ENCODE measurements at places on chromosomes 1 and 21.

- no peak for DNase-seq
Measured at GRCh38 chr1:101993710-101994109, 3.0 kb downstream of the OLFM3 start.

GRCh38 chr21:41133874-41134522 lies 34.0 kb upstream of the BACE2 start:
- no peak for DNase-seq

GRCh38 chr1:111880881-111881837 lies 108.3 kb downstream of the KCND3 start:
- no peak for DNase-seq

GRCh38 chr21:44262338-44263056 lies 800 bp upstream of the DNMT3L start:
- no peak for DNase-seq

GRCh38 chr1:221736714-221737113 lies 5.2 kb downstream of the DUSP10 start:
- no peak for DNase-seq

DNA sequence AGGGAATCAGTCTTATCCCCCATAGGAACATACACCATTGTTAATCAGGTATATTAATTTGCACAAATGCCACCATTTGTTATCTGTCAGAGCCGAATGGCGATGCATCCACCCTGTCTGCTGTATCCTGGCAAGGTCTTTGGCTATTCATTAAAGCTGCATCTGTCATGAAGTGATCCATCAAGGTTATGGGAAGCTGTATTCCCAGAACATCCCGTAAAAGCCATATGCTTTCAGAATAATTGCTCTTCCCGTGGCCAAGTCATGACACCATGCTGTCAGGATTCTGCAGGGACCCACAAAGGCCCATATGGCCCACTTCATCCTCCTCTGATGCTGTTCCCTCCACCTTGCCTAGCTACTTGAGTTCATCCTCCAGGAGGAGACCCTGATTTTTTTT lies 103.9 kb downstream of the RAVER2 start:
- DNase-seq: no peak

DNA sequence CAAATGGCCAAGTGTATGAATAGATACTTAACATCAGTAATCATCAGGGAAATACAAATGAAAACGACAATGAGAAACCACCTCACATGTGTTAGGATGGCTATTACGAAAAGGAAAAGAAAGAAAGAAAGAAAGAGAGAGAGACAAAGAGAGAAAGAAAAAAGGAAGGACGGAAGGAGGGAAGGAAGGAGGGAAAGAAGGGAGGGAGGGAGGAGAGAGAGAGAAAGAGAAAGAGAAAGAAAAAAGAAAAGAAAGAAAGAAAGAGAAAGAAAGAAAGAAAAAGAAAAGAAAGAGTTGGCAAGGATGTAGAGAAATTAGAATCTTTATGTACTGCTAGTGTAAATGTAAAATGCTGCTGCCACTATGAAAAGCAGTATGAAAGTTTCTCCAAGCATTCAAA lies 90.7 kb upstream of the DPT start:
- DNase-seq: no peak

GRCh38 chr1:234281826-234282489 lies 91.3 kb upstream of the COA6 start:
- no peak for DNase-seq

DNA sequence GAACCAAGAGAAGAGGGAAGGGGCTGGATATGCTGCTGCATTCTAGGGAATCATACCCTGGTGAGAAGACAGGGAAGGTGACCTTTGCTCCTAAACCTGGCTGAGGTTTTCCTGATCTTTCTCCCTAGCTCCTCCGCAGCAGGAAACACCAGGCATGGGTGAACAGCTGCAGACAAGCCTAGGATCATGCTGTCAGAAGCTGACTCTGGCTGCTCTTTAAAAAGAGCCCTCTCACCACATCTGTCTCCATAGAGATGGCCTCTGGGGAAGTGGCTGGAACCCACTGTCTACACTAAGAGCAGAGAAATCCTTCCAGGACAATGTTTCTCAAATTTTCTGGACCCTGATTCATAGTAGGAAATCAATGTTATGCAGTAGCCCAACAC lies 57.6 kb downstream of the CD34 start:
- DNase-seq: no peak

GRCh38 chr1:231734417-231734816 lies 107.8 kb downstream of the DISC1 start:
- DNase-seq: no peak

DNA sequence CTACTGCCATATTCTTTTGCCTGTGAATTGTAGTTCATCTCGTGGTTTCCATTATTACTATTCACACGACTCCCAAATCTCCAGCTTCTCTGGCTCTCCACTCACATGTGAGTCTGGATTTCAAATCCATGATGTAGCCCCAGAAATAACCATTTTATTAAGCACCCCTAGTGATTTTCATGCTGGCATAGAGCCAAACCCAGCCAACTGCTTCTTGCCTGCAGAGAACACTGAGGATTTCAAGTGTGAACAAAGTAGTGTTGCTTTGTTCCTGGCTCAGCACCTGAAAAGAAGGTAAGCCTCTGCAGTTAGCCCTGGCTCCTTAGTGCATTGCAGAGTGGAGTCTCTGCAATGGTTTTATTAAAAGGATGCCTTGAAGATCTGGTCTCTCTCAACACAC lies 25.9 kb downstream of the UTP25 start:
- DNase-seq: no peak

DNA sequence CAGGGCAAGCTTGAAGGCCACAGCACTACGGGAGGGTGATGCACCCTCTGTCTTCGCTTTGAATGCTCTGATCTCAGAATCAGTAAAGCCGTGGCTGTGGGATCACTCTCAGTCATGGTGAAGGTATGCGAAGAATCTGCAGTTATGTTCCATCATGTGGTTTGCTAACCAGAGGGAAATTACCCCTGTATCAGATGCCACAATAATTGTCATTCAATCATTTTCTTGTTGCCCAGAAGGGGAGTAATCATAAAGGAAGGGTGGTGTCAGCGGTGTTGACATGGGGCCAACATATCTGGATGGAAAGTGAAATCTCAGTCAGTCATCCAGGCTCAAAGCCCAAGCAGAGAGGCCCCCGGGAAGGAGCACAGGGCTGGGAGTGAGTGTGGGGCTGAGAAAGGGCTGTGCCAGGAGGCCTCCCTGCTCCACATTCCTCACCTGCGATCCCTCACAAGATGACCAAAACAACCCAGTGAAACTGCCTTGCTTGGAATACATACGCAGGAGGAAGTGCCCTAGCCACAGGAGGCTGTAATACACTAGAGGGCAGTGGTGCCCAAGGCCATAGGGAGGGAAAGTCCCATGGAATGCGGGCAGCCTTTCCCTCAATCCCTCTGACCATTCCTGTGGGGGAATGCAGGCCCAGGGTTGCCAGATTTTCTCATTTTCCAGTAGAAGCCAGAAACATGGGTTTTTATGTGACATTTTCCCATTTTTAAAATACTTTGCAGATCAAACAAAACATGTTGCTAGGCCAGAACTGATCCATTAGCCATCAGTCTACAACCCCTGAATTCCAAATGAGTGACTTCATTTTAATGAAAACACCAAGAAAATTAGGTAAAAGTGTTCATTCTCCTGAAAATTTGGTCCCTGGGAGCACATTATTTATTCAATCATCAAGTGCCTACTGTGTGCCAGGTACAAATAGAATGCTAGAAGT lies 95.7 kb upstream of the VANGL1 start:
- no peak for DNase-seq

DNA sequence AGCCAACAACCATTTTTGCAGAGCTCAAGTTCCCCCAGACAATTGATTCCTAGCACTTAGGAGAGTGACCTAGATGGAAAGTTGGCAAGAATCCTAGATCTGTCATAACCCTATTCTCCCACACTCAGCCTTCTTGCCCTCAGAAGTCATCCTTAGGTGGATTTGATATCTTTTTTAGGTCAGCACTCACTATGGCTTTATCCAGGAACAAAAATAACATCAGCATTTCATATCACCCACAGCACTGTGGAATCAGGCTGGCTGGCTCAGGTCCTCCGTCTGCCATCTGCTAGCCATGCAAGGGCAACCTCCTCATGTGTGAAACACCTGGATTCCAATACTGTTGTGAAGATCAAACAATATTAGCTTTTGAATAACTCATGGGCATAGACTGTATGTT lies 6.0 kb downstream of the DPT start:
- DNase-seq: no peak

GRCh38 chr21:38334866-38335265 lies 78.1 kb downstream of the KCNJ15 start:
- no peak for DNase-seq

DNA sequence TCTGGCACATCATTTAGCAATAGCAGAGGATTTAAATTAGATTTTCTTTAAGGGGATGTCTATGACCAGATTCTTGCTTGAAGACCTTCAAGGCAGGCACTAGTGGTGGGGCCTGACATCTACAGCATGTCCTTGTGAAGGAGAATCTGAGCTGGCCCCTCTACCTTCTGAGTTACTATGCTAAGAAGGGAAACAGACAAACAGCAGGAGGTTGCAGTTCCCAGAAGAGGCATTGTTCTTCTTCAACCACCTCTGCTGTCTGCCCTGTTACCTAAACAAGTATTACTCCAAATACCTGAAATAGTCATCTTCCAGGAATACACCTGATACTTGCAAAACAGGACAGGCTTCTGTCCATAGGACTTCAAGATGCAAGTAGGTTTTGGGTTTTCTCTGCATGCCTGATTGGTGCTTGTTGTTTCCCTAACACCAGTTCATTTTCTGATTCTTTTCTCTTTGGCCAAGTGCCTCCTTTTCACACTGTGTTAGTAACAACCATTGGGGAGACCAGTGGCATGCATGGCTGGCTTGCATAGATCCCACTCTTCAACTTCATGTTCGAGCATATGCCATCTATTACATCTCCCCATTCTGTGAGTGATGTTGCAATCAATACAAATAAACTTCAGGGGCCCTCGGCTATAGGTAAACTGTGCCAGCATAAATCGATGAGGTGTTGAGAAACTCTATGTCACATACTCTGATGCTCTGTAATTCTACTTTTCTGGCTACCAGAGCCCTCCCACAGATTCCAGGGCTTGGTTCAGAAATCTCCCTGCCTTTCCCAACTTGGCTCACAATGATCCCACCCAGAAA lies 93.0 kb upstream of the DUSP10 start:
- no peak for DNase-seq

DNA sequence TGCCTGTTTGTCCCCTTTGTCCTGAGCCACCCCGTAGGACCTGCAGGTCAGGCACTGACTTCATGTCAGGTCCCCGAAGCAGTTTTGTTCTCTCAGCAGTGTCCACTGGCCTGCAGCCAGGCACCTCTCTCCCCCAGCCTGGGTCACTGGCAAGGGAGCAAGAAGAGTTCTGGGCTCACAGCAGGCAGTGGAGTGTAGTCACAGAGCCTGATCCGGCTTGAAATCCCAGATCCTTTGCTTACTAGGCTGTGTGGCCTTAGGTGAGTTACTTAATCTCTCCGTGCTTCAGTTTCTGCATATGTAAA lies 34.2 kb downstream of the L1TD1 start:
- DNase-seq: no peak

DNA sequence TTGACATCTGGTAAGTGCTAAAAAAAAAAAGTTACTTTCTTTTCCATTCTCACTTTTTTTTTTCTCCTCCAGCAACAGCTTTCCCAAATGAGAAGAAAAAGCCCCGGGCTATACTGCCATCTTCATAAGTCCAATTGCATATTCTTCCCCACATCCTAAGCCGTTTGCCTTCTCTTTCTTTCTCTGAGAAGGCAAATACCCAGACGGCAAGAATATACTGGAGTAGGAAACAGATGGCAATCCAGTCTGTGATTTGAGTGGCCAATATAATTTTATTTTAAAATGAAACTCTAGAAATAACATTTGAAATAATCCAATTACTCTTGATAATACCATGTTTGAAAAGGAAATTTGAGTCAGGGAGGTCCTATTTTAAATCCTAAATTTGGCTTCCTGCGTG lies 44.6 kb upstream of the GREM2 start:
- no peak for DNase-seq

DNA sequence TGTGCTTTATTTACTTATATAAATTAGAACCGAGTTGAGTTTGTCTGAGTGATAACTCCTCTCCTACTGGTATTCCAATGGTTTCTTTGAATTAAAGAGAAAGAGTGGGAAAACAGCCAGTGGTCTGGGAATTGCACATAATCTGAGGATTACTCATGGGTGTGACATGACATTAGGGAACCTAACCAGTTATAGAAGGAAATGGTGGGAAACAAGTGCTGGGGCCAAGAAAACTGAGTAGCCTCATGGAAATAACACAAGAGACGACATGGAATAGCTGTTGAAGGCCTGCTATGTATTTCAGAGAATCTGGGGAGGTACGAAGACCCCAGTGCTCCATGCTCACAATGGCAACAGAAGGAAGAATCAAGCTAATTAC lies 41.8 kb upstream of the LRRC52 start:
- no peak for DNase-seq

DNA sequence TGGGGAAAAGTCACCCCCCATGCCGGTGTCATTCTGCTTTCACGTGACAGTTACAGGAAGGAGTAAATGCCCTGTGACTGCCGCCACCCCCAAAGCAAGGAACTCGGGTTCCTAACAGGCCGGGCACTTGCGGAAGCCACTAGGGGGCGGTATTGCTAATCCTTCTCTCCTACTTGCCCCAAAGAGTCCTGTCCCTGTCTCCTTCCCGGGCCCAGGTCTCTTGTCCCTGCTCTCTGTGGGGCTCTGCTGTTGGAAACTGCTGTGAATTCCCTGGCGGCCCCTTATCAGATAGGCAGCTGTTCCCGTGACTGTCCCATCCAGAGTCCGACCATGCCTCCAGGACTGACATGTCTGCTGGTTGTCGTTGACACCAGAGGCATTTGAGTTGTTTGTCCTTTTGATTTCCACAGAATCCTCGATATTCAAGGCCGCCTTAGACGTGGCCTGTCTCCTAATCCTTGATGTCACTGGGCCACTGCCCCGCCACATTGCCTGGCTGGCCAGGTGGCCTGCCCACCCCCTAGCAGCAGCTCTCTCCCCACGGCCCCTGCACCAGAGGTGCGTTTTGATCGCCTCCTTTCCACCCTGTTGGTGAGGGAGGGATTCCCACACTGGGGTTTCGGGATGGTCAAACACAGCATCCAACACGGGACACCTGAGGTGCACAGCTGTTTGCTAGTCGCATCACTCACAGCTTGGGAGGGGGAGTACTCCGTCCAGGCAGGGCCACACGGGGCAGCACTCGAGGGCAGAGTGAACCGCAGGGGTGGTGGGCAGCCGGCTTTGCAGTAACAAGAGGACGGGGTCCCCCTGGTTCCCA lies 37.3 kb downstream of the CHAF1B start:
- no peak for DNase-seq

GRCh38 chr1:153938996-153939395 lies 7.5 kb downstream of the DENND4B start:
- no peak for DNase-seq

- no peak for DNase-seq
Measured at GRCh38 chr21:38646213-38646837, 148.0 kb upstream of the ERG start.

GRCh38 chr1:245056913-245057312 lies 97.9 kb upstream of the KIF26B start:
- DNase-seq: no peak
